ENCODE measurements at places on chromosomes 6 and 20.

- no peak for DNase-seq
Observed at GRCh38 chr6:169976301-169977081, 225.1 kb downstream of the ERMARD start.

GRCh38 chr20:31608251-31608945, 3.3 kb downstream of the ID1 start:
- DNase-seq, result no peak

DNA sequence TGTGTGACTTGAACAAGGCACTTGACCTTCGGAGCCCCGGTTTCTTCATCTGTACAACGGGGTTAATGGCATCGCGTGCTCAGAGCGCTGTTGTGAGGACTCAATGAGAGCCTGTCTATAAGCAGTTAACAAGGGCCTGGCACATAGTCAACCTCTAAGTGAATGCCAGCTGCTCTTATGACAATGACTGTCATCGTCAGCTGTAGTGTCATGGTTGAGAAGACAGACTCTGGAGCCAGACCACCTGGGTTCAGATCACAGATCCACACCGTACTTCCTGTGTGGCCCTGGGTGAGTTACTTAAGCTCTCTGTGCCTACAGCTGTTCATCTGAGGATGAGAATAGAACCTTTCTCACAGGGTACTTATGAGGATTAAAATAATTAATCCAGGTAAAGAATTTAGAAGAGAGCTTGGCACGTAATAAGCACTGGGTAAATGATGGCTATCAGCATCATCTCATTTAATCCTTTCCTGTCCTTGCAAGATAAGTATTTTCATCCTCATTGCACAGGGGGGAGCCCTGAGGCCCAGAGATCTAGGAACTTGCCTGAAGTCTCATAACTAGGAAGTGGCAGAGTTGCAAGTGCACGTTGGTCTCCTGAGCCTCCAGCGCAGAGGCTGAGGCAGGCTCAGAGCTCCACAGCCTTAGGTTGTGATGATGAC, 105.3 kb downstream of the EYA2 start:
- DNase-seq, result no peak

GRCh38 chr20:50429412-50429811, 80.8 kb upstream of the PTPN1 start:
- DNase-seq, result no peak

GRCh38 chr6:170232186-170233002, 58.5 kb downstream of the DLL1 start:
- DNase-seq, result no peak

DNA sequence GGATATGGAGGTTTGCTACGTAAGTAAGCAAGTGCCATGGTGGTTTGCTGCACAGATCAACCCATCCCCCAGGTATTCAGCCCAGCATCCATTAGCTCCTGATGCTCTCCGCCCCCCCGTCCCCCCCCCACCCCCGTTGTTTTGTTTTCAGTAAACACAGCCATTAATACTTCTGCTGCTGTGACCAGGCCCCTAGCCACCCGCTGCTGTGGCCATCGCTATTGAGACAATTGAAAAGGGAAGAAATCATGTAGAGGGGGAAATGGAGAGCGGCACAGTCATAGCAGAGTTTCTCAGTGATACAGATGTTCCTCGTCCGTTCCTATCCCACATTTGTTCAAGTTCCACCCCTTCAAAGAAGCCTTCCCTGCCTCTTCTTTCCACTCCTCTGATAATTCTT, 24.9 kb downstream of the SLC35D3 start:
- no peak for DNase-seq

DNA sequence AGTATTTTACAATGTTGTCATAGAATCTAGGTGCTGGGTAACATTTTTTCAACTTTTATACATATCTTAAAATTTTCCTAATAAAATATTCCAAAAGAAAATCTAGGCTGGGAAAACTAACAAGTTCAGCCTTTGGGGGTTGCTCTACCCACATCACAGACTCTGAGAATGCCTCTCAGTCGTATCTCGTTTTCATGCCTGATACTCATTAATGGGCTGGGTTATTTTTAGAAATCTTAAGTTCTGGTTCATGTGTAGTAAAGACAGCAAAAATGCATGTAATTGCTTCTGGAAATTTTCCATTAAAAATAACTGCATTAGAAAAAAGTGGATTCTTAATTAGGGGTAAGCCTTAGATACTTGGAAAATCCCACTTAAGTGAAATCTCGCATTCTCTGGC, 149.3 kb downstream of the SLC24A3 start:
- DNase-seq, result no peak

DNA sequence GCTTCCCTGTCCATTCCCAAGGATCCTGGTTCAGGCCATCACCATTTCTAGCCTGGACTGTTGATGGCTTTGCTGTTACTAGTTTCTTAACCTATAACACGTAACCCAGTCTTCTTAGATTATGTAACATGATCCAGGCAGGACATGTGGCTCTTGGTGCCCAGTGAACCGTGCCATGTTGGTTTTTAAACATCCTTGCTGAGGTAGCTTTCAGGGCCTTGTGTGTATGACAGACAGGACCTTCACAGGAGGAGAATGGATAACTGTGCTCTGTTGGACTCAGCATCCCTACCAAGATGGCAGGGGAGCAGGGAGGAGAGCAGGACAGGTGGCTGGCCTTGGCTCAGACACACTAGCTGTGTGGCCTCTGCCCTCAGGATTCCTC, 46.8 kb downstream of the PANK2 start:
- no peak for DNase-seq

- DNase-seq, result no peak
Observed at GRCh38 chr20:14067603-14068002, 72.3 kb downstream of the MACROD2 start.

DNA sequence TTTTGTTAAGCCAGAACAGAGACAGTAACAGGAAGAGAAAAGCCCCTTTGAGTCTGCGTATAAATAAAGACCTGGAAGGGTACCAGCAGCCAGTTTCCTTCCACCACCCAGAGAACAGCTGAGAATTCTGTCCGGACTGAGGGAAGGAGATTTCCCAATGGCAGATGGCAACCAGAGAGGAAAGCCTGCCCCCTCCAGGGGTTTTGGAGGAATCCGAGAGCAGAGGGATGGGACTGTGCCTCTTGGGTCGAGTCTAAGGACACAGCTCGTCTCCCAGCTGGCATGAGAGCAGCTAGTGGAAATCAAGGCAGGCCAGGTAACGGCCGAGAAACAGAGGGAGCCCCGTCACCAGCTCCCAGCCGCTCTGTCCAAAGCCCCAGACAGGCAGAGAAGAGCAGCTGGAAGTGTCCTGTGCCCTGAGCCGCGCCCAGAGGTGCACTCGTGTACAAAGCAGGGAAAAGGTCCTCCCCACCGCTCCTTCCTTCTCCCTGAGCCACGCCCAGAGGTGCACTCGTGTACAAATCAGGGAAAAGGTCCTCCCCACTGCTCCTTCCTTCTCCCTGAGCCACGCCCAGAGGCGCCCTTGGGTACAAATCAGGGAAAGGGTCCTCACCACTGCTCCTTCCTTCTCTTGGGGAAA, 134.0 kb upstream of the SNX9 start:
- no peak for DNase-seq
